ENCODE measurements at places on chromosomes 1 and 21.

DNA sequence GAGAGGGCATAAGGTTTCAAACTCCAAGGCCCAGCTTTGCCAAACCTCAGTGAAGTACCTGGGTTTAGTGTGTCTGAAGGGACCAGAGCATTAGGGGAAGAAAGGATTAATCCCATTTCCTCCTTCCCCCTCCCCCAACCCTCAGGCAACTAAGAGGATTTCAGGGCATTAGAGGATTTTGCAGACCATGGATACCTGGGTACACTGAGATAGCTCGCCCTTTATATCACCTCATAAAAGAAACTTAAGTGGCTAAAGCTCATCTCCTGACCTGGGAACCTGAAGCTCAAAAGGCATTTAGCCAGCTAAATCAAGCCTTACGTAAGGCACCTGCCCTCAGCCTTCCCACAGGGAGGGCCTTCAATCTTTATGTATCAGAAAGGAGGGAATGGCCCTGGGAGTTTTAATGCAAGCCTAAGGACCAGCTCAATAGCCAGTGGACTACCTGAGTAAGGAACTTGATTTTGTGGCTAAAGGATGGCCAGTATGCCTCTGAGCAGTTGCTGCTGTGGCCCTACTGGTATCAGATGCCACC, 26.4 kb upstream of the SMYD3 start:
- DNase-seq: no peak

- DNase-seq: no peak
Observed at GRCh38 chr1:25958465-25958864, 39.4 kb downstream of the PAFAH2 start.

DNA sequence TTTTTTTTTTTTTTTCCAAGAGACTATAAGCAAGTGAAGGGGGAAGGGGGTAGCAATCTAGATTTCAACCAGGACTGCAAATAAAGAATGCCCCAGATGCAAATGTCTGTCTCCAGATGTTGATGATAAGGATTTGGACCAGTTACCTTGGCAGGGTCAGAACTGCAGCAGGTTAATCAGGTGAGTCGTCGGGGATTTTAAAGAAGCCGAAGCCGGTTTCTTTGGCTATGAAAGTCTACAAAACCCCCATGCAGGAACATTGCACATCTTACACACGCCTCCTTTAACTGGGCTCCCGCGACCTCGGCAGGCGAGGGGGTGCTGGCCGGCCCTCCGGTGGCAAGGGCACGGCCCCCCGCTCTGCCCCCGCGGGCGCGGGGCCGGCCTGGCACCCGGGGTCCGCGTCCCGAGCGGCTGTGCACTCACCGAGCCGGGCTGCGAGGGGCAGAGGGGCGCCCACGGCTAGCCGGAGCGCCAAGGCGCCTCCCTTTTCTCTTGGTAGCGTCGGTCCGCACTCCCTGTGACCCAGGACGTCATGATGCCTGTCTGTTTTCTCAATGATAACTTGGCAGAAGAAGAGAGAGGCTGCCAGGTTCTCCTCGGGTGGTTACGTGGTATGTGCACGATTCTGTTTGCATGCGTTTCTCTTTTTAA, 366.3 kb upstream of the ESRRG start:
- DNase-seq: no peak

GRCh38 chr21:27366646-27367235, 399.9 kb upstream of the ADAMTS5 start:
- no peak for DNase-seq

DNA sequence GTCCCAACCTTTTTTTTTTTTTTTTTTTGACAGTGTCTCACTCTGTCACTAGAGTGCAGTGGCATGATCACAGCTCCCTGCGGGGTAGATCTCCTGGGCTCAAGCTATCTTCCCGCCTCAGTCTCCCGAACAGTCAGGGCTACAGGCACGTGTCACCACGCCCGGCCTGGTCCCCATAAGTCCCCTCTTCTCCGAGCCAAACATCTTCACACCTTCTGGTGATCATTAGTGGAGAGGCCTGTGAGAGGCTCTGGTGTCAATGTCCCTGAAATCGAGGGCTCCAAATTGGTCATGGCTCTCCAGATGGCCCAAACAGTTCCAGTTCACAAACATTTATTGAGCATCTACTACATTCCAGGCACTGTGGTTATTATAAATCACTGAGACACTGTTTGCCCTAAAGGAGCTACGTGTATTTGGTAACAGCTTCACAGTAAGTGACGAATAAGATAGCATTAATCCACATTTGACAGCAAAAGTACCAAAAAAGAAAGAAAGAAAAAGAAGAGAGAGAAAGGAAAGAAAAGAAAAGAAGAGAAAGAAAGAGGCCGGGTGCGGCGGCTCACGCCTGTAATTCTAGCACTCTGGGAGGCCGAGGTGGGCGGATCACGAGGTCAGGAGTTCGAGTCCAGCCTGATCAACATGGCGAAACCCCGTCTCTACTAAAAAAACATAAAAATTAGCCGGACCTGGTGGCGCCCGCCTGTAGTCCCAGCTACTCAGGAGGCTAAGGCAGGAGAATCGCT, 867 bp upstream of the TIMM17A start:
- no peak for DNase-seq

- no peak for DNase-seq
Observed at GRCh38 chr1:183609313-183609712, 19.1 kb upstream of the NCF2 start.

DNA sequence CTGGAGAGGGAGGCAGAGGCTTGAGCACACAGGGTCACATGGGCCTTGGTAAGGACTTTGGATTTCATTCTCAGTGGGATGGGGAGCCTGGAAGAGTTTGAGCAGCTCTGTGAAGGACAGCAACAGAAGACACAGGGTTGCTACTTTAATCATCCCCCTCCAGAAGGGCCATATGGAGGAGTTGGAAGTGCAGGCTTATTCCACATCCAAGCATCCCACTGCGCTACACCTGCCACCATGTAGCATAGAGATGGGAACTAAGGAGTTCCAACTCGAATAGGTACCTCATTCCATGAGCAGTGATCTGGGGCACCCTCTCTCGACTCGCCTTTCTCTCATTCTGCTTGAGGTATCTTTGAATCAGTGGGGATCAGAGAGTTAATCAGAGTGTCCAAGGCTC, 54.0 kb upstream of the CTTNBP2NL start:
- no peak for DNase-seq

DNA sequence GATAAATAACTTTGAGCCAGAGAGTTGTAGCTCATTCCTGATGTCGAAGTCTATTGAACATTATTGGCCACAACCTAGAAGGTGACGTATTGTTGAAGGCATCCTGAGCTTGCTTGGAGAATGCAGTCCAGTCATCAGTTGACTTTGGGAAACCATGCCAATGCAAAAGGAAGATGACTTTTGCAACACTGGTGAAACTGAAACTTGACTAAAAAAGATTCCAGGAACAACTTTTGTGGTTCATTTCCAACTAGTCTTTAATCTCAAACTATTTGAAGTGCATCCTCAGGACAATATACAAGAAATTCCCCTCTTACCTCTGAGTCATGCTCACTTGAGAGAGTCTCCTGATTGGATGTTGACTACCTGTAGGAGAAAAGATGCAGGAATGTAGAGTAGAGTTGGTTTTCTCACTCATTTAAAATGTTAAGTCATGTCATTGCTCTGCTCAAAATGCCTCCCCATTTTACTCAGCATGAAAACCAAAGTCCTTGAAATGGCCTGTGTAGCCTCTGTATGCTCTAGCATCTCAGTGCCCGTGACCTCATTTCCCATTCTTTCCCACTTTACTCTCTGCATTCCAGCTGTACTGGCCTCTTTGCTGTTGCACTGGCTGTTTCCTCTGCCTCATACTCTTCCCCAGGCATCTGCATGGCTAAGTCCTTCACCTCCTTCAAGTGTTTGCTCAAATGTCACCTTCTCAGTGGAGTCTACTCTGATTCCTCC, 24.4 kb upstream of the LEPR start:
- no peak for DNase-seq

DNA sequence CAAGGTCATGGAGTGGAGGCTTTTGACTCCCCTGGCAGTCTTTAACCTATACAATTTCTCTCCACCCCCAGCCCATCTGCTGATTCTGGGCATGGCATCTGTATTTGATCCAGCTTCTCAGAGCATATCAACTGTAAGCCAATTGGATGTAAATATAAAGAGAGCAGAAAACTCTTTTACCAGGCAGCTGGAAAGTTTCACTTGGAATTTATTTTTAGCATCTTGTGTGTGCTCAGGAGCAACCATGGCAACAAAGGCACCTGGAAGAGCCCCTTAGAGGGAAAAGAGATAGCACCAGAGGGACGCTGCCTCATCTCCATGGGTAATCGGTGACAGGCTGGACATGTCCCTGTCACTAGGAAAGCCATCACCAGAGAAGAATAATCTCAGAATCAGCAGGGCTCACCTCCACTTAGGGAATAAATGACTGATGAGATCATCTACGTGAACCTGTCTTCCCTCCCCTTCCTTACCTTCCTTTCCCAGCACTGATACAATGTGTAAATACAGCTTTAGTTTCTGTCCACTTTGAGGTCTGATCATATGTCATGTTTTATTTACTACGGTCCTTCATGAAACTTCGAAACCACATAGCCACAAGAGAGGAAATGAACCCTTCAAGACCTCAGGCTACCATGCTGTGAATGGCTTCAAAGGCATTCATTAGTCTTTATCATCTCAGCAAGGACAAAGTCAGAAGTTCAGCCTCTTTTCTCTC, 25.3 kb upstream of the SIPA1L2 start:
- DNase-seq: no peak

- DNase-seq: no peak
Observed at GRCh38 chr1:72280131-72280530, 2.2 kb downstream of the NEGR1 start.

DNA sequence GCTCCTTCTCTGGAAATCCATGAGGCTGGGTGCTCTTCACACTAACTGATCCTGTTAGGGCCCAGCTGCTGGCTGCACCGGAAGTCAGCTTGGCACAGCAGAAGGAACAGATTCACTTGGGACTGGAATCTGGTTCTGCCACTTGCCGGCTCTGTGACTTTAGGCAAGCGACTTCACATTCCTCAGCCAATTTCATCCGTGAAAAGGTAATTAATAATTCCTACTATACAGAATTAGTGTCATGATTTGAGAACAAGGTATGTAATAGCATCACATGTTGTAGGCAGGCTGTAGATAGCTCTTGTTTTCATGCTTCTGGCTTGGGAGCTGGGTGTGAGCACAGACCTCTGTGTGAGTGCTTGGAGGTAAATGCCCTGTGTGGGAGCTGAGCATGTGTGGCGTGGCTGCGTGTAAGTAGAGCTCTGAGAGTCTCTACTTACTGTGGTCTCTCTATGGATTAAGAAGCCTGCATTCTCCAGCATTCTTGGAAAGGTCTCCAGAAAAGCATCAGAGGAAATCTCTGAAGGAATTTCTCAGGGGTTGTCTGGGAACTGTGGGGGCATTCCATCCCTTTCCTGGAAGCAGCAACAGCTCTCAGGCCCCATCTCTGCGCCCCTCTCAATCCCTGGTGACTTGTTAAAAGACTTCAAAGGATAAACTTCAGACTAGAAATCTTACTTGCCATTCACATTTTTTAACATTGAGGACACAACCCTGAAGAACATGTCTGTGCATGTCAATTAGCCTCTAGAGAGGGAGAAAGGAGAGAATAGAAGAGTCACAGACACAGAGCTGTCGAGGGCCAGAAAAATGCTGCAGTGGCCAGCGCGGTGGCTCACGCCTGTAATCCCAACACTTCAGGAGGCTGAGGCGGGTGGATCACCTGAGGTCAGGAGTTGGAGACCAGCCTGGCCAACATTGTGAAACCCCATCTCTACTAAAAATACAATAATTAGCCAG, 47.7 kb upstream of the PPM1J start:
- DNase-seq: no peak

DNA sequence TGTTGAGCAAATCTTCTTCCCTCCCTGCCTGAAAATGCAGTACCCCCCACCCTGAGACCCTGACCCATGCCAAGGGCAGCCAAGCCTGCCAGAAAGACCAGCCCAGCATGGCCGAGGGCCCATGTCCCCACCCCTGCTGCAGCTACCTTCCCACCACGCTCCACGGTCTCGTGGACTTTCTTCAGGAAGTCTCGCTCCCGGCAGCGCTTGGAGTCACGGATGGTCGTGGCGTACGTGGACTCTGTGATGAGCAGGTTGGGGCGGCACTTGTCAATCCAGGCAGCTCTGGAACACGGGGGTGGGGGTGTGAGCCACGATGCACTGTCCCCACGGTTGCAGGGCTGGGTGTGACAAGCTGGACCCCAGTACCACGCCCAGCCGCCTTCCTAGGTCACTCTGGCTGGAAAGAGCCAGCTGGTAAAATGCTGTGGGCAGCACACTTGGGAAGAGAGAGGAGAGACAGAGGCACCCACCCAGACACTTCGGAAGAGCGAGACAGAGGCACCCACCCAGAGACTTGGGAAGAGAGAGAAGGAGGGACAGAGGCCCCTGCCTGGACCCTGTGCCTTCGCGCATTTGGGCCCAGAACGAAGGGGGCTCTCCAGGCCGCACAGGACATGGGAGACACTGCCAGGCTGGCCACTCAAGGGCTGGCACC, 6.4 kb downstream of the PUSL1 start:
- DNase-seq: no peak

- DNase-seq: no peak
Observed at GRCh38 chr21:28112511-28112910, 880.2 kb downstream of the LTN1 start.

GRCh38 chr1:54575605-54576290, 27.7 kb downstream of the ACOT11 start:
- no peak for DNase-seq

DNA sequence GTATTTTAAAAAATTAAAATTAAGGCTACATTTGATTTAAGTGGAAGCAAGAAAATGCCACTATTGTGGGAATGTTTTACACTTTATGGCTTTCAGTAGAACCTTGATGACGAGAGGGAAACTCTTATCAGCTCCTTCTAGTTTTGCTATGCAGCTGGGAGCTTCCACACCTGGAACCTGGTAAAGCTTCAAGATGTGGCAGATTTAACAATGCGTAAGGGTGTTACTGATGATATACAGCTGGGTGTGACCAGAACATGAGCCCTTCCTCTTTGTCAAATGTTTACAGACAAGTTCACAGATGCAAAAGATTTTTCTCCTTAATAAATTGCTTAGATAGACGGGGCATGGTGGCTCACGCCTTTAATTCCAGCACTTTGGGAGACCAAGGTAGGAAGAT, 20.3 kb downstream of the TTC13 start:
- DNase-seq: no peak

GRCh38 chr1:9596415-9597123, 7.9 kb downstream of the TMEM201 start:
- no peak for DNase-seq

DNA sequence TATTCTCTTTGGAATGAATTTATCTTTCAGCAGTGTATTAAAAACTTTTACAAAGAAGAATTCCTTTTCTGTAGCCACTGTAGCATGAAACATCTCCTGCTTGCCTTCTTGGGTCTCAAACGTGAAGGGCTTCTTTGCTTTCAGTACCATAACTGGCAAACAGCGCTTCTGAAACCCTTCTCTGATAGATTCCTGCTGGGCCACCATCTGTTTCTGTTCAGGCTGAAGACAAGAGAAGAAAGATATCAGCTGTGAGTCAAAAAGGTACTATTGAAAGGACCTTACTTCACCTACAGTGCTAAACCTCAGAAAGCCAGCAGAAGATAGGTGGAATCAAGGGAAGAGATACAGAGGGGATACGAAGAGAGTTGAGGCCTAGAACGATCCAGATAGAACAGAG, 10.5 kb downstream of the AIM2 start:
- no peak for DNase-seq

GRCh38 chr1:89269277-89269676, 3.4 kb downstream of the GBP5 start:
- DNase-seq: no peak

GRCh38 chr1:19764848-19765247, 34.9 kb downstream of the TMCO4 start:
- DNase-seq: no peak

- DNase-seq: no peak
Observed at GRCh38 chr1:243842978-243843511, 7.0 kb downstream of the AKT3 start.
